ENCODE measurements at places on chromosomes 4 and X.

- no peak for DNase-seq
These were observed 11.9 kb downstream of the ODAPH start for GRCh38 chr4:75567725-75568124.

- no peak for DNase-seq
These were observed 132.6 kb downstream of the IL15 start for GRCh38 chr4:141768954-141769353.

- no peak for DNase-seq
These were observed 111.9 kb downstream of the SLC10A6 start for GRCh38 chr4:86737244-86737643.

DNA sequence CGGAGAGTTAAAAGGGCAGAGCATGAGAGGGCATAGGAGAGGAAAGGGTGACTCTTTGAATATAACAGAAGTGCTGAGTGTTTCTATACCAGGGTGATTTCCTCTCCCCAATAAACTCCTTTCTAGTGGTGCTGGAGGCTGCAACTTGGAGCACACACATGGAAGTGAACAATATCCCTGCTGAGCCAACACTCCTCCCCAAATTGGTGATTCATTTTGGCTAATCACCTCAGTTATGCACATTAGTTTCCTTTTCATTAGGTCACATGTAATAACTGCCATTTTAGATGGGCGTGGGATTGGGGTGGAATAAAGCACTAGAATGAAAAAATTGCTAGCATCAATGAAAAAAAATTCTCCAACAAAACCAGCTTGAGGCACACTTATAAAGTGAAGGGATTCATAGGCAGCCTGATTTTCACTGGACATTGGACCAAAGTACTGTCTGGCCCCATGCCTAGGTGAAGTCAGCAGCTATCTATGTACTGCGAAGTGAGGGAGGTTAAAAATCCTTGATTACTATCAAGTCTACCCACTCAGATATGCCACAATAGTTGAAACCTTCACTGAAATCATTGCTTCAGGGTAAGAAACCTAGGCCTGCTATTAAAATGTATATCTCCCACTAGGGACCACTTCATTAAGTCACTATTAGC lies 174.0 kb downstream of the GLUD2 start:
- no peak for DNase-seq
